ENCODE measurements at places on chromosomes 2 and 18.
A peak's percentile ranks its signal among the peaks of the same experiment; 100 is the strongest.

- no peak for DNase-seq
Measured at GRCh38 chr2:199011908-199012307, 445.8 kb downstream of the SATB2 start.

DNA sequence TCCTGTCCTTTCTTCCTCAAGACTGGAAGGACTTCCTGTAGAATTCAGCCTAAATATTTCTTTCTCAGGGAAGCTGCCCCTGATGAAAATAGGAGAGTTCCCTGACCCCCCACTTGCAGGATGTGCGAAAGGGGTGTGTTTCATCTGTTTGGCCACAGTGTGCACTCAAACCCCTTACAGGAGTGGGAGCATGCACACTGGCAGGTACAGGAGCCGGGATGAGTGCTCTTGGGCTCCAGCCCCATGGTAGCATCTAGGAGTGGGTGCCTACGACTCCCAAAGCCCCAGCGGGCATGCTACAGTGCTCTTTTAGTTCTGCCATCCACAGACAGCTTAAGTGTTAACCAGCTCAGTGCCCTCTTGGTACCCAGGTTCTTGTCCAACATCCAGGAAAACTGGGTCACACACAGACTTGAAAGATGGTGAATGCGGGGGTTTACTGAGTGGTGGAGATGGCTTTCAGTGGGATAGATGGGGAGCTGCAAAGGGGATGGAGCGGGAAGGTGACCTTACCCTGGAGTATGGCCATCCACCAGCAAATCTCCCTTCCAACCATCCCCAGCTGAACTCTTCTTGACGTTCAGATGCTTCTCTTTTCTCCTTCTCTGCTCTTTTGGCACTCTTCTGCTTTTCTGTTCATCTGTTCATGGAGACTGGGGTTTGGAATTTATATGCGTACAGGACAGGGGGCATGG is 295.0 kb upstream of the NCKAP5 start:
- no peak for DNase-seq

- DNase-seq: no peak
Measured at GRCh38 chr2:98691303-98691702, 39.6 kb downstream of the MGAT4A start.

DNA sequence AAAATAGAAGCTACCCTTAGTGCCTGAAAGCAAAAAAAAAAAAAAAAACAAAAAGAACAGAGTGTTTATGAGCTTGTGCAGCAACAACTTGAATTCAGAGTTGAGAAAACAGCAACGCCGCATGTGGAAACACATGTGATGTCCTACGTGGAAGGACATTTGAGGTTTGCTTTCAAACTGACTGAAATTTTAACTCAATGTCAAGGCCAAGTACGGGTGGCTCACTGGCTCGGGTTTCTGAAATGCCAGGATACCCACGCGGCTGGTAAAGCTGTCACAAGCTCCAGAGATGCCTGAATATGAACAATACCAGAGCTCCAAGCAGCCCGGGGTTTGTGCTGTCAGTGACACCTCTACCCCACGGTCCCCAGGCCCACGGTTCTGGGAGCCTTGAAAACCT is 72.2 kb upstream of the THOC1 start:
- no peak for DNase-seq

DNA sequence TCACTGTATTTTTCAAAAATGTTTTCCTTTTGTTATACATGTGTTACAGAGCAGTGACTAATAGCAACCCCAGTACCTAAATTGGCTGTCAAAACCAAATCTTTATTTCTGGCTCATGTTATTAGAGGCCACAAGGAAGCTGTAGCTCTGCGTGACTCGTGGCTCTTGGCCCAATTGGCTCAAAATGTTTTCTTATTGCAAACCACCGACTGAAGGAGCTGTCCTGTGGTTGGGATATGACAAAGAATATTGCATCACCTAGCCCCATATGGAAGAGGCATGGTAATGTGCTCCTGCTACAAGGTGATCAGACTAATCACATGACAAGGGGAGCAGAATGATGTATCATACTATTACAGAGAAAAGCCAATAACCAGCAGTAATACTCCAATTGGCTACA is 1058.5 kb downstream of the CBLN2 start:
- peak; percentile 94 for DNase-seq

DNA sequence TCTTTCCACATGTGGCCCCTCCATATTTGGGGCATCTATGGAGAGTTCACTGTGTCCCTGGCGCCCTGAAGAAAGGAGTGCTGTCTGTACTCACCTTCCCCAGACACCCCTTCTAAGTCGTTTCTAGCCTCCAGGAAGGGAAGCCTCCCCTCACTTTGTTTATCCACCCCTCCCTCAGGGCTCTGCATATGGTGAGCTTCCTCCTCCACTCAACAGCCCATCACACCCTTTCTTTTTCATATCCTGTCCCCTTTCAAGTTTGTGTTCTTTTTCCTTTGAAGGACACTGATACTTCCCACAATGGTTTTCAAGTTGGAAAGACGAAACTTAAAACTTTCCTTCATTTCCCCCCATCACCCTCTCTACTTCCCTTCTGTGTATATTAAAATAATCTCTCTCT is 291.4 kb upstream of the POU3F3 start:
- DNase-seq: no peak

DNA sequence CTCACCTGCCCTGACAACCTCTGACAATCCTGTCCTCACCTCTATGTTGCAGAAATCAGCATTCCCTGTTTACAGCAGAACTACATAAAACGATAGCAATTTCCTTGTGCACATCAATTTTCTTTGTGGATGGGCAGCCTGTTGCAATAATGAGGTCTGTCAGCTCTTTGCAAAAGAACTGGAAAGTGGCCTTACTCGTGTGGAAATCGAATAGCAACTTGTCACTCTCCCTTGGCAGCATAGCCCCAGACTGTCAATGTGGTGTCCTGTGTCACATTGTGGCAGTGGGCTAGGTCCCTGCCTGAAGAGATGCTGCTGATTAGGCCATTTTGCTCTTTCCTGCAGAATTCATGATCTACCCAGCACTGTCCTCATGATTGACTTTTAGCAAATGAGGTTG is 531.9 kb downstream of the CCDC85A start:
- DNase-seq: no peak

DNA sequence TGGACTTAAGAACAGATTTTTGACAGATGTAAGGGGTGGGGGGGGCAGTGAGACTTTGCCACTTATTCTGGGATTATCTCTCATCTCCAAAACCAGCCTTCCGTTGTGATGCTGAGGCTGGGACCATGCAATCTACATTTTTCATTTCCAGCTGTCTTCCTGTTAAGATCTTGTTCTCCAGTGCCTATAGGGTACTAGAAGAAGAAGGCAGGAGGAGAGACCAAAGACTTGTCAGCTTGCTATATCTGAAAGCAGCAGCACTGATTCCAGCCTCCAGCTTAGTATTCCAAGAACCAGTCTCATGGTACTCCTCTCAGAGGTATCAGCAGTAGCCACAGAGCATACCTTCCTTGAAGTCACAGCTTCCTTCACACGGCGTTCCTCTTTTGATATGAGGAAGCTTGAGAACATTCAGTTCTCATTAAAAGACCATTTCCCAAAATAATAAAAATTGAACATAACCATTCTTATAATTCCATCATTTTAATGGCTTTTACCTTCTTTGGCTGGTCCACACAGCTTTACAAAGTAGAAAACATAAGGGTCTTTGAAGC is 49.8 kb downstream of the USP34 start:
- no peak for DNase-seq

Data from astrocyte of the cerebellum (primary cell).